Epithelial cell of prostate (primary cell): ENCODE measurements at places on chromosomes 11 and 22.
A peak's percentile ranks its signal among the peaks of the same experiment; 100 is the strongest.

GRCh38 chr11:73392108-73393010 is 16.2 kb downstream of the RELT start:
- no peak for DNase-seq

GRCh38 chr11:73333173-73333572 is 25.1 kb downstream of the ARHGEF17 start:
- no peak for DNase-seq

GRCh38 chr22:19060356-19061009 is 61.7 kb downstream of the DGCR2 start:
- peak; percentile 68 for DNase-seq

- no peak for DNase-seq
These were observed 197.8 kb downstream of the SOX6 start for GRCh38 chr11:16158426-16158994.

- no peak for DNase-seq
These were observed 13.3 kb downstream of the SLCO2B1 start for GRCh38 chr11:75163921-75164849.

- DNase-seq, result peak; percentile 44
These were observed 14.5 kb downstream of the MAP6 start for GRCh38 chr11:75654314-75654713.

DNA sequence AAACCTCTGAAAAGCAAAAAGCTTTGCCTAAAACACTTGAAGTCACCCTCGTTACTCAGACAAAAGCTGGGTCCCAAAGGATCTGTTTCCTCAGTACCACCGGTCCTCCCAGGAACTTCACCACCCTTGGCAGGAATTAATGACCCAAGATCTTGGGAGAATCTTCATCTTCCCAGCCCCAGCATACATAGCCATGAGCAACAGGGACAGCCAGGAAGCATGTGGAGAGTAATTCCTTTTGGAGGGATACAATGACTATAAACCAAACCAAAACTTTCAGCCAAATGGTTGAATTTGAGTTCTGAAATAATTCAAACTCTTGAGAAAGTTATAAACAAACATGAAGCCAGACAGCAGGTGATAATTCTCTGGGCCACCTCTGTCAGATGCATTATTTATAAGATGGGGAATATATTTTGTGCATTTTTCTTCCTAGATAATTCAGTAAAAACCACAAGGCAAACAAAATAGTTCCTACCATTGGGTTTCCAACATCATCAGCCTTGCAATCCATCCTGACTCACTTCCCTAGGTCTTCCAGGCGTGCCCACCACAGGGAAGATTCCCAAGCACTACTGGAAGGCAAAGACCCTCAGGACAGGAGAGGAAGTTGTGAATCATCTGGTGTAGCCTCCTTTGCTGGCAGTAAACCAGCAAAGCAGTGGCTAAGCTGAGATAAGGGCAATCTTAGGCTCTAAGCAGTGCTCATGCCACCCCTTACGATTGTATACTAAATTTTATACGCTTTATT is 71.7 kb upstream of the DRD2 start:
- DNase-seq, result no peak

- DNase-seq, result no peak
These were observed 165.7 kb downstream of the COMMD9 start for GRCh38 chr11:36123336-36124101.

DNA sequence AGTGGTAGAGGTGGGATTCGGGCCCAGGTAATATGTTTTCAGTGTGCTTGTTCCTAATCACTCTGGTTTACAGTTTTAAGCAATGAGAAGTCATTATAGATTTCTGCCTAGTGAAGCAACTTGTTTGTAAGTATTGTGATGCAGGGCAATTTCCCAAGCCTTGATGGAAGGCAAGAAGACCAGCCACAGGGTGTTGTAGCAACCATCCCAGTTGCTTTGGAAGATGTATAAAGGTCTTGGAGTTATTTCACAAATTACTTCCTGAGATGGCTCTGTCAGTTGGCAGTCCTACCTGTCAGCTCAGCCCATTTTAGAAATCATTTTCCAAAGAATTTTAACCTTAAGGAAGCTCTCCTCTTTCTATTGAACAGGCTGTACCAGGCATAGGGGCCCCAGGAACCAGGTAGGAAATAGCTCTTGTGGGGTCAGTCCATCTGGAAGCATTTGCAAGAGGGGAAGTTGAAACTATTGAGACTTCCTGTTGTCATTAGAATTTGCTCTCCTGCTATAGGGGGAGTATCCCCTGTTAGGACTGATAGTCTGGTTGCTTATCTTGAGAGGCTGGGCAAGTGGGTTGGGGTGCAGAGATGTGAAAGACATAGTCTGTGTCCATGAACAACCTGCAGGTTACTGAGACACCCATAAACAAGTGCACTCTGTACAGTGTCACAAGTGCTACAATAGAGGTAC is 47.9 kb downstream of the STIM1 start:
- DNase-seq, result no peak

DNA sequence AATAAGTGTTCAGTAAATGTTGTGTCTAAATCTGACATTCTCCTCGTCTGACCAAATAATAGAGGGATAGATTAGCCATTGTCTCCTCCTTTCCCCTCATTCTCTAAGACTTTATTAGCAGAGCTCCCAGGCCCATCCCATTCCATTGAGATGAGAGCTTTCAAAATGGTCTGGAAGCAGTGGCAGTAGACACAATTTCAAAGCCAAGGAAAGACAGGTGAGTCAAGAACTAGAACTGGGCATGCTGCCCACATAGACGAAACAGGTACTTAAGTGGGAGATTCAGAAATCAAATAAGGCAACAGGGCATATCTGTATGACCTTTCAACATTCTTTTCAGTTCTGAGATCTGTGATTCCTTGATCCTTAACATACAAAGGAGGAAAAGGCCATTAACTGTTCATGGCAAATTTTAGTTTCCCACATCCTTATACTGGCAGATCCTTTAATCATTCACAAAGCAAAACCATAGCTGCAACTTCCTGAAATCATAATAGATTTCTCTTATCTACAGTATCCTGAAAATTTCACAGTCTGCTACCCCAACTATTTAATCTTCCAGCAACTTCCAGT is 96.6 kb upstream of the KCNA4 start:
- DNase-seq, result no peak

DNA sequence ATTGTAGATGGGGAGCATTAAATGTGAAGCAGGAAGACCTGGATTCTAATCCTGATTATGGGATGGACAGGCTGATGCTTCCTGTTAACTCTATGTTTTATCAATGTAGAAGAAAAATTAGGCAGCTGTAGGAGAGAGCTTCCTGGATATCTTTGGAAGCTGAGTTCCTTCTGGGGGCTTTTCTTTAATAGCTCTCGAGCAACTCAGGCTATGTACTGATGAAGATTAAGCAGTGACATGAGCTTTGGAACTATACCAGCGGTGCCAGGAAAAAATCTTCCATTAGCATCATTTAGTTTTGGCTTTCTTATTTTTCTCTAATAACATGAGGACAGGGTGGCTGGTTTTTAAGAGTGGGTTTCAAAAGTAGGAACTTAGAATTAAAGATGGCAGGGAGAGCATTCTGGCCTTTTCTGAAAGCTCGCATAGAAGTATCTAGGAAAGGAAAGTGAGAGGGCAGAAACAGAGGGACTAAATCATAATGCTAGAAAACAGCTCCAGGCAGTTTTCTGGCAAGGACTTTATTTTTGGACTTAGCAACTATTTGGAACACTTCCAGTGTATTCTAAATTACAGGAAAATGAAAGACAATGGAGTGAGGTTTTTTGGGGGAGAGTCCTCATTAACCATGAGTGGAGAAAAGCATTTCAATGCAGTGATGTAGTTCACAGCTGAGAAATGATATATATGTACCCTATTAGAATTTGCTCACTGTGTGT is 69.2 kb upstream of the RRM1 start:
- DNase-seq, result no peak

GRCh38 chr11:62614275-62614674 is 1.2 kb downstream of the ROM1 start:
- DNase-seq, result peak; percentile 33

GRCh38 chr22:42116848-42117424 is 13.7 kb downstream of the CYP2D6 start:
- no peak for DNase-seq

- DNase-seq, result no peak
These were observed 51.9 kb downstream of the IGLL1 start for GRCh38 chr22:23527971-23528740.

DNA sequence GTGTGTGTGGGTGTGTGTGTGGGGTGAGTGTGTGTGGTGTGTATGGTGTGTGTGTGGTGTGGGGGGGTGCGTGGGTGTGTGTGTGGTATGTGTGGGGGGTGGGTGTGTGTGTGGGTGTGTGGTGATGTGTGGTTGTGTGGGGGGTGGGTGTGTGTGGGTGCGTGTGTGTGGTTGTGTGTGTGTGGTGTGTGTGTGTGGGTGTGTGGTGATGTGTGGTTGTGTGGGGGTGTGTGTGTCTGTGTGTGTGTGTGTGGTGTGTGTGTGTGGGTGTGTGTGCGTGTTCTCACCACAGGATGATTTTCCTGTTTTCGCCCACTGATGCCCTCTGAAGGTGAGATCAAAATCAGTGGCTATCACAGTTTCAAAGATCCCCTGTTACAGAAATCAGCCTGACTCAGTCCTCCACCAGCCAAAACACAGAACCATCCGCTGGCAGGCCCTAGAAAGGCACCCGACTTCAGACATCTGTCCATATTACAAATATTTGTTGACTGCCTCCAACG is 24.7 kb downstream of the CPT1A start:
- DNase-seq, result no peak

- DNase-seq, result no peak
These were observed 35.1 kb downstream of the MPPED1 start for GRCh38 chr22:43446916-43447315.

DNA sequence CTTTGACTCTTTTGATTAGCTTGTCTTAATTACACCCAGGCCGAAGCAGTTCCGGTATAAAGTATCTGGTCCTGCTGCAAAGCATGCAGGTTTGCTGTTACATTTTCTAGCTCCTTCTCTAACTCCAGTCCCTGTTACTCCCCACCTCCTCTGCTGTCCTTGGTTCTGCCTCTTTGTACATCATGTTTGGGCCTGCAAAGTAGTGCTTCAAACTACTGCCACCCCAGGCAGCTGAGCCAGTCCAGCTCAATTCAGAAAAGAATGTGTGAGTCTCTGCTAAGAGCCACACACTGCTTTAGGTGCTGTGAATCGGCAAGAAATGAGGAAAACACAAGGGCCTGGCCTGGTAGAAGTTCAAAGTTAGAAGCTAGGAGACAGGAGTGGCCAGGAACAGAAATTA is 136.0 kb downstream of the SERGEF start:
- no peak for DNase-seq

DNA sequence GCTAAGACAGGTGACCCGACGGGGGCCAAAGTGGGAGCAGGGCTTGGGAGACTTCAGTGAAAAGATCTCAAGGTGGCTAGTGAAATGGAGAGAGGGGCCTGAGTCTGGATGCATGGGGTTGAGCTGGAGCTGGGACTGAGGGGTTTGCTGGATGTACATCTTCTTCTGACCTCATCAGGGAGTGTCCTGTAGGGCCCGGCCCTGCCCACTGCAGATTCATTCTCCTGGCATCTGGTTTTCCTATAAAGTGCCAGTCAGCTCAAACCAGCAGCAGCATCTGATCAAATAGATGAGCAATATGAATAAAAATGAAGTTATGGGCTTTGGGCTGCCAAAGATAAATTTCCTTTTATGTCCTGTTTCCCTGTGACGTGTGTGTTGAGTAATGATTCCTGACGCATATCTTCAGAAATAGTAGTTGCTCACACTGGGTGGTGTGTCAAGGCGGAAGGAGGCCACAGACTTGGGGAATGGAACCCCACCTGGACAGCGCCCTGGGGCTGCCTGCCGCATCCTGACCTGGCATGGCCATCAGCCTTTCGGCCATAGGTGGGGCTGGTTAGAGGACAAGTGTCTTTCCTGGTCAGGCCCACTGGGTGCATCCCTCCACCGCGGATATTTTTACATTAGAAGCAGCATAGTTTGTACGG is 135.4 kb downstream of the OSBP2 start:
- DNase-seq, result peak; percentile 98

GRCh38 chr22:48152164-48152775 is 1389.8 kb downstream of the TBC1D22A start:
- no peak for DNase-seq

DNA sequence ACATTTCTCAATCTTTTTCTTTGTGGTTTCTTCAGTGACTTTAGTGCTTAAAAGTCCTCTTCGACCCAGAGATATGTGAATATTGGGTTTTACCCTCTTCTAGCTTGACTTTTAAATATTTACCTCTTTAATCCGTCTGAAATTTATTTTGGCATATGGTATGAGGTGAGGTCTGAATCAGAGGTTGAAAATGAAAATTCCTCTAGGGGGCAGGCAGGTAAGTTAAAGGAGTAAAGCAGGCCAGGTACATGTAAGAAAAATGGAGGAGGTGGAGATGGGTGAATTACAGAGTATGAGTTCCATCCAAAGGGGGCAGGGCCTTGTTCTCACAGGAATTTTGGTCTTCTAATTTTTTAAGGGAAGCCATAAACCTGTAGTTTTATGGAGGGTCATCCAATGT is 263.8 kb upstream of the NARS2 start:
- DNase-seq, result no peak

DNA sequence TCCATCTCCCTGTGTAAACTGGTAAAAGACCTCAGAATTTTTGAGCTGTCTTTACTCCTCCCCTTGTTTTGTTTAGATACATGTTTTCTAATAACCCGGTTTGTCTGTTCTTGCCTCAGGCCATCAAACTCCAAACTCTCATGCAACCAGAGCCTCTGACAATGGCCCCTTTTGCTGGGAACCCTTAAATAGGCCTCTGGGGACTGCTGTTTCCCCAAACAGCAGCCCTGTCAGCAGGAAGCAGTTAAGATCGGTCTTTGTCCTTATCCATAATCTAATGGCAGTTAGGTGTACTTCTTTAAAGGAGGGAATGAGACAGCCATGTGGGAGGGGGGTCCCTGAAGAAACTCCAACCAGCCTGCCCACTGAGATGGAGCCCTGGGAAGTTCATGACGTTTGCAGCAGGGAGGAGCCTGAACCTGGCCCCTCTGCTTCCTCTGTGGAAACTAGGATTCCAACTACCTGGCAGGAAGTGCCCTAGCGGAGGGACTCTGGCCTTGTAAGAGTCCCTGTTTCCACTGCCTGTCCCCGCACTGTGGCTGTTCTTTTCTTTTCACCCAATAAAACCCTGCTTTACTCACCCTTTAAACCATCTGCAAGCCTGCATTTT is 1354.4 kb downstream of the LRRC4C start:
- DNase-seq, result no peak

GRCh38 chr11:95231881-95232605 is 1.0 kb upstream of the SESN3 start:
- DNase-seq, result no peak

DNA sequence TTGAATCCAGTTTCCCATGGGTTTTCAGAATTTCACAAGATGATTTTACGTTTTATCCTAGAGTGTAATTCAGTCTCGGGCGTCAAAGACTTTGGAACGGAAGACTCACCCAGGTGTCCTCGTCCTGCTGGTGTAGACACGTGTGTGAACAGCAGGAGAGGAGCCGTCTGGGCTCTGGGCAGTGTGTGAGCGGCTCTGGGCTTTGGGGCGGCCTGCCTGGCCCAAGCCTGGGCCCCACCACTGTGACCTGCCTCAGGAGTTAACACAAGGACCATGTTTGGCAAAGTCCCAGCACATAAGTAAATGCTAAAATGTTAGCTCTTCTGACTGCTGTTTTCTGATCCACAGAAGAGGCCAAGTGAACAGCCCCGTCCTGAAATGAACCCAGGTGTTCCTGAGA is 1093.3 kb downstream of the BRD1 start:
- no peak for DNase-seq

GRCh38 chr22:46830841-46831240 is 68.4 kb downstream of the TBC1D22A start:
- DNase-seq, result no peak
